ENCODE measurements at places on chromosomes 2 and 18.

DNA sequence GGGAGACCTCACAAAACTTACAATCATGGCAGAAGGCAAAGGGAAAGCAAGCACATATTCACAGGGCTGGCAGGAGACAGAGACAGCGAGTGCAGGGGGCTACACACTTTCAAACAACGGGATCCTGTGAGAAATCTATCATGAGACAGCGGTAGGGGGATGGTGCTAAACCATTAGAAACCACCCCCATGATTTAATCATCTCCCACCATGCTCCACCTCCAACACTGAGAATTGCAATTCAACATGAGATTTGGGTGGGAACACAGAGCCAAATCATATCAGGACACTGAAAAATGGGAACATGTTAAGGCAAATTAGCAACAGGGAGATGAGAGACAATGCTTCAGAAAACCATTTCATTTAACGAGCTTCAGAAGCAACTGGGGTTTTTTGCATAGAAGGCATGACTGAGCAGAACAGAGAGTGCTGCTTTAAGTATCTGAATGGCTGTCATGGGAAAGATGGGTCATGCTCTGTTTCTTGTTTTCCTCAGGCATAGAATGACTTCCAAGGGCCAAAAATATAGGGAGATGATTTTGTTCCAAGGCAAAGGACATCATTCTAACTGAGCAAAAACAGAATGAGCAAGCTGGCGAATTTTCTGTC is 100.8 kb upstream of the MAP2 start:
- no peaks in the 10 kb centered on the region for H3K4me1 ChIP-seq
- no peak overlapping the region for H3K4me3 ChIP-seq
- no peak for DNase-seq
- H3K27ac ChIP-seq: no peak overlapping the region
- H3K36me3 ChIP-seq: no peaks in the 10 kb centered on the region

DNA sequence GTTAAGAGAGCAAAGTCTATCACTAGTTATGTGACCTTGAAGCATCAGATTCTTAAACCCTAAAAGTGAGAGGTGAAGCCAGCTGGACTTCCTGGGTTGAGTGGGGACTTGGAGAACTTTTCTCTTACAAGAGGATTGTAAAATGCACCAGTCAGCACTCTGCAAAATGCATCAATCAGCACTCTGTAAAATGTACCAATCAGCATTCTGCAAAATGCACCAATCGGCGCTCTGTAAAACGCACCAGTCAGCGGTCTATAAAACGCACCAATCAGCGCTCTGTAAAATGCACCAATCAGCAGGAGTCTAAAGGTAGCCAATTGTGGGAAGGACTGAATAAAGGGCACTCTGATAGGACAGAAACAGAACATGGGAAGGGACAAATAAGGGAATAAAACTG is 291.6 kb upstream of the FAM98A start:
- H3K4me3 ChIP-seq: no peak overlapping the region
- no peak overlapping the region for H3K27ac ChIP-seq
- H3K27me3 ChIP-seq: no peaks in the 10 kb centered on the region
- H3K4me1 ChIP-seq: no peaks in the 10 kb centered on the region
- DNase-seq: no peak

GRCh38 chr2:48248251-48248933 is 281.6 kb upstream of the STON1 start:
- DNase-seq: no peak
- no peaks in the 10 kb centered on the region for H3K36me3 ChIP-seq
- peaks cover 14% of the 10 kb centered on the region for H3K4me1 ChIP-seq
- H3K27ac ChIP-seq: peak overlapping the region; percentile 38
- H3K4me3 ChIP-seq: no peak overlapping the region
- no peaks in the 10 kb centered on the region for H3K27me3 ChIP-seq

- DNase-seq: no peak
- peaks cover 14% of the 10 kb centered on the region for H3K27me3 ChIP-seq
- H3K4me1 ChIP-seq: peaks cover 3% of the 10 kb centered on the region
- no peaks in the 10 kb centered on the region for H3K36me3 ChIP-seq
These were observed 8.0 kb downstream of the SNORC start for GRCh38 chr2:232877940-232878511.

- H3K27me3 ChIP-seq: peaks cover 3% of the 10 kb centered on the region
- peaks cover 22% of the 10 kb centered on the region for H3K4me1 ChIP-seq
- no peaks in the 10 kb centered on the region for H3K36me3 ChIP-seq
These were observed 85.3 kb downstream of the SPP2 start for GRCh38 chr2:234135750-234136221.

DNA sequence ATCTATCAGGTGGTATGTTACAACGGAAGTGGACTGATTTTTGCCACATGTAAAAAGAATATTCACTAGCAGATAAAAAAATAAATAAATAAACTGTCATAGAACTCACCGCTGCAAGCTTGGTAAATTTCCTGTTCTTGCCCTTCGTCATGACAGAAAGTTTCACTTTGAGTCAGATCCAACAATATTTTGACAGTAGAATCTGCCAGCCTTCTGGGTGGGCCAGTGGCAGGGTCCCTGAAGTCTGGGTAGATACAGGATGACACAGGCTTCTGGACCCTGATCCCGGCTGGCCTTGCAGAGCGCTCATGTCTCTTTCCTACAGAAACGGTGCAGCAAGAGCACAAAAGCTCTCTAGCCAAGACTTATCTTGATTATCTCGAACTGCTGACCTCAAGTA is 97.8 kb upstream of the PMAIP1 start:
- peak; percentile 55 for DNase-seq
- H3K27me3 ChIP-seq: peaks cover 8% of the 10 kb centered on the region
- peak overlapping the region; percentile 66 for H3K27ac ChIP-seq

DNA sequence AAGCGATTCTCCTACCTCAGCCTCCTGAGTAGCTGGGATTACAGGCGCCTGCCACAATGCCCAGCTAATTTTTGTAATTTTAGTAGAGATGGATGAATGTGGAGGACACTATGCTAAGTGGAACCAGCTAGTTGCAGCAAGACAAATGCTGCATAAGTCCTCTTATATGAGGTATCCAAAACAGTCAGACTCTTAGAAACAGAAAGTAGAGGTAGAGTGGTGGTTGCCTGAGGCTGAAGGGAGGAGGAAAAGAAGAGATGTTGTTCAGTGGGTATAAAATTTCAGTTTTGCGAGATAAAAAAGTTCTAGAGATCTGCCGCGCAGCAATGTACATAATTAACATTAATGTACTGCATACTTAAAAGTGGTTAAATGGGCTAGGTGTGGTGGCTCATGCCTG is 145.3 kb upstream of the SPRED2 start:
- H3K27ac ChIP-seq: no peak overlapping the region
- no peak for DNase-seq
- H3K27me3 ChIP-seq: peaks cover 37% of the 10 kb centered on the region
- H3K4me3 ChIP-seq: no peak overlapping the region

DNA sequence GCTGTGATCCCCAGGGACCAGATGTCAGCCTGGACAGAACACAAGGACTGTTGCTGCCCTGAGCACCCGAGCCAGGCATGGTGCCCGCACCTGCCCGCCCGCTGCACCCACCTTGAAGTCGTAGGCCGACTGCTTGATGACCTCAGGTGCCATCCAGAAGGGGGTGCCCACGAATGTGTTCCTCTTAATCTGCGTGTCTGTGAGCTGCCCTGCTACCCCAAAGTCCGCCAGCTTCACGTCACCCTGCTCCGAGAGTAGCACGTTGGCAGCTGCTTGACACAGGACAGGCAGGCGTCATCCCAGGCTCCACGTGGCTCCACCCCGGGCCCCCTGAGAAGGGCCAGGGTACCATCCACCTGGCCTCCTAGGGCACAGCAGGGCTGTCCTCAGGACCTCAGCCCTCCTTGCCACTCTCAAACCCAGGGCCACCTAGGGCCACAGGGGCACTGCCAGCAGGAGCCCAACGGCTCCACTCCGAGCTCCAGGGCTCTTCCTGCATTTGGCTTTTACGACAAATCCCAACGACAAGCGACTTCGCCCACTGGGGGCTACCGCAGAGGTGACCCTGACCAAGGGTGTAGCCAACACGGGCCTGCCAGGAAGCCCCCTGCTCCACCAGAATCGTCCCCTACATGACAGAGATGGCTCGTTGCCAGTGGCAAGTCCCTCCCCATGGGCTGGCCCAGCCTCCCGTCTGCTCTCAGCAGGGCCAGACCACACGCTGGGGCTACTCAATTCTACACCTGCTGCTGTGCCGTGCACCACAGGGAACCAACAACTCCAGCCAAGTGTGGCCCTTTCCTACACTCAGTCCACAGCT is 9.0 kb downstream of the STK25 start:
- no peak for DNase-seq
- no peak overlapping the region for H3K27ac ChIP-seq
- no peak overlapping the region for H3K4me3 ChIP-seq
- H3K4me1 ChIP-seq: no peaks in the 10 kb centered on the region
- H3K36me3 ChIP-seq: no peaks in the 10 kb centered on the region
- no peaks in the 10 kb centered on the region for H3K27me3 ChIP-seq

- H3K36me3 ChIP-seq: no peaks in the 10 kb centered on the region
- DNase-seq: peak; percentile 52
- H3K27ac ChIP-seq: no peak overlapping the region
- H3K4me1 ChIP-seq: peaks cover 2% of the 10 kb centered on the region
These were observed 17.3 kb upstream of the CYS1 start for GRCh38 chr2:10097352-10098148.

DNA sequence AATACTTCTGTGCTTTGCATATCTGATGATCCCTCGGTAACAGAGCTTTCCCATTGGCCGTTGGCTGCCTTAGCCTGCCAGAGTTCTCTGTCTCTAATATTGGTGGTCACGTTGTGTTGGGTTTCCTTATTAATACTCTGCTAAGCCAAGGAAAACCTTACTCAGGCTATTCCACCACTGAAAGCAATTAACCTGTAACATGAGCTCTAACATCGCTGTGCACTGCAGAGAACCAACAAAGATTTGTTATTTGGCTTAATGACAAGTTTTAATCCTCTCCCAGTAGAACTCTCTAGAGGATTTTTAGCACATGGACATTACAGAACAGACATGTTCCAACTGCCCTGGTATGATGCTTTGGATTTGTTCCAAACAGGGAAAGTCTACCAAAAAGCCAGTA is 825.9 kb upstream of the POU3F3 start:
- no peaks in the 10 kb centered on the region for H3K27me3 ChIP-seq
- no peaks in the 10 kb centered on the region for H3K4me1 ChIP-seq
- no peaks in the 10 kb centered on the region for H3K36me3 ChIP-seq
- no peak overlapping the region for H3K4me3 ChIP-seq
- no peak overlapping the region for H3K27ac ChIP-seq
- DNase-seq: no peak

GRCh38 chr2:188788621-188789020 is 185.6 kb upstream of the COL3A1 start:
- no peaks in the 10 kb centered on the region for H3K4me1 ChIP-seq
- H3K27me3 ChIP-seq: no peaks in the 10 kb centered on the region
- H3K4me3 ChIP-seq: no peak overlapping the region
- H3K36me3 ChIP-seq: no peaks in the 10 kb centered on the region
- no peak for DNase-seq

DNA sequence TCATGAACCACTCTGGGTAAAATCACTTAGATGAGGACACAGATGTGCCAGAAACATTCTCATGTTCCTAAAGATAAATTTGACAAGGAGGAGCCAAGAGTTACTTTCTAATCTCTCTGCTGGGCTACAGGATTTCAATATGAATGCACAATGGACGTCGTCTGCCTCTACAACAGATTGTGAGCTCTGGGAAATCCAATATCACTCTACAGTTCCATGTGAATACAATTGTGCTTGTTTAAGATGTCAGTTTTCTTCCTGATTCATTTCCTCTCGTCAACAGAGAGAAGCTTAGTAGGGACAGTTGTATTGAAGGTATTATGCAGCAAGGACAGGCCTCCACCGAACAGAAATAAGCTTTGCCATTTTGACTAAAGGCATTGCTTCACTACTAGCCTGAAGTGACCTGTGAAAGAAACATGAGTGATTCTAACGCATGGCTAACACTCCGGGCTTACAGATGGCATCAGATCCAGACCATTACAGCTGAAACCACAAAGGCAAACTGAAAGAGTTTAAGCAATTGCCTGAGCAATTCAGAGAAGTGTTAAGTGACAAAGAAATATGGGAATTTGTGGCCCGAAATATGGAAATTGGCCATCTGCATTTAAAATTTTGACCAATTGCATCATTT is 1591.5 kb downstream of the LRP1B start:
- no peak overlapping the region for H3K27ac ChIP-seq
- no peaks in the 10 kb centered on the region for H3K27me3 ChIP-seq
- DNase-seq: no peak

DNA sequence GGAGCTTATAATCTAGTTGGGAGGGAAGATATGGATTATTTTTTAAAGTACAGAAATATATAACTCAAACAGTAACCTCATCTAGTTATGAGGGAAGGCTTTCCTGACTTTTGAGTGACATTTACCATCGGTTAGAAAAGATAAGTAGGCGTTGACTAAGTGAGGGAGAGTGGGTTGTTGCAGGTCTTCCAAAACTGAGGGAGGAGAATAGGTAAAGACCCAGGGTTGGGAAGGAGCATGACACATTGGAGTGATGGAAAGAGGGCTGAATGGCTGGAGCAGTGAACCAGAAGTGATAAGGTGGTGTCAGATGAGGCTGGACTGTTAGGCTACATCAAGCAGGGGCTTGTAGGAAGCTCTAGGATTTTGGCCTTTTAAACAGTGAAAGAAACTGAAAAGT is 10.6 kb upstream of the NUP35 start:
- DNase-seq: no peak
- no peak overlapping the region for H3K4me3 ChIP-seq
- peaks cover 28% of the 10 kb centered on the region for H3K27me3 ChIP-seq
- H3K36me3 ChIP-seq: no peaks in the 10 kb centered on the region

- H3K4me1 ChIP-seq: no peaks in the 10 kb centered on the region
- no peak for DNase-seq
- no peaks in the 10 kb centered on the region for H3K36me3 ChIP-seq
- no peaks in the 10 kb centered on the region for H3K27me3 ChIP-seq
- no peak overlapping the region for H3K27ac ChIP-seq
- no peak overlapping the region for H3K4me3 ChIP-seq
These were observed 172.3 kb downstream of the ASXL3 start for GRCh38 chr18:33750366-33750765.

DNA sequence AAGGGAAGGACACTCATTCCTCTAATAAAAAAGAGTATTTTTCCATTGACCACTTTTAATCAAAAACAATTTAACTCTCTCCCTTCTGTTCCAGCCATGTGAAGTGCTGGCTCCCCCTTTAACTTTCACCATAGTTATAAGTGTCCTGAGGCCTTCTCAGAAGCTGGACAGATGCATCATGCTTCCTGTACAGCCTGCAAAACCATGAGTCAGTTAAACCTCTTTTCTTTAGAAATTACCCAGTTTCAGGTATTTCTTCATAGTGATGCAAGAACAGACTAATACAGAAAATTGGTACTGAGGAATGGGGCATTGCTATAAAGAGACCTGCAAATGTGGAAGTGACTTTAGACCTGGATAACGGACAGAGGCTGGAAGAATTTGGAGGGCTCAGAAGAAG is 643.6 kb upstream of the DDX18 start:
- no peaks in the 10 kb centered on the region for H3K36me3 ChIP-seq
- H3K27me3 ChIP-seq: no peaks in the 10 kb centered on the region
- no peak overlapping the region for H3K27ac ChIP-seq
- H3K4me3 ChIP-seq: no peak overlapping the region
- no peak for DNase-seq
